ENCODE measurements at places on chromosomes 1 and 21.

GRCh38 chr1:163395790-163396189 lies 74.0 kb downstream of the NUF2 start:
- no peak for DNase-seq

- DNase-seq = no peak
Measured at GRCh38 chr1:181714428-181714827, 231.1 kb downstream of the CACNA1E start.

DNA sequence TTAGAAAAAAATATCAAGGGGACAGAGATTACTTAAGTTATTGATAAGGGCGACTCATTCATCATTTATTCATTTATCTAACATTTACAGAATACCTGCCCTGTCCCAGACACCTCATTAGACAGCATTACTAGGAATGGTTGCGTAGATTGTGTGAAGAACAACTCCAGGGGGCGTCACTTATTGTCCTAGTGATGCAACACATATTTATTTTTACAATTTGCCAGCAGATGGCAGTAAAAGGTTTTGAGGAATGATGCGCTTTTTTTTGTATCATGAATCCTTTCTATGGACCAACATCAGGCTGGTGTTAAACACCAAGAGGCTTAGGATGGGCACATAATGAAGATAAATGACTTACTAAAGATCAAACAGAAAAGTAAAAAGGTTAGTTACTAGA lies 5.5 kb downstream of the NCAM2 start:
- no peak for DNase-seq

GRCh38 chr1:186882372-186883134 lies 53.8 kb downstream of the PLA2G4A start:
- no peak for DNase-seq

- DNase-seq = no peak
Measured at GRCh38 chr1:171506525-171507304, 21.4 kb downstream of the PRRC2C start.

- DNase-seq = no peak
Measured at GRCh38 chr1:46444466-46444865, 45.2 kb upstream of the DMBX1 start.

- no peak for DNase-seq
Measured at GRCh38 chr1:38507563-38507962, 352.0 kb downstream of the RRAGC start.
